ENCODE measurements at places on chromosomes 16 and 17. TPM values are rescaled to one million over a fixed set of nuclear protein-coding genes. Genes with fewer than 3 reads are reported as not detected.

The AGRP gene
- not detected for total RNA-seq

The PRSS22 gene
- total RNA-seq = not detected

The MSLN gene
- total RNA-seq = not detected

The BEAN1 gene
- total RNA-seq = not detected

GRCh38 chr17:27544350-27545131 is 86.4 kb upstream of the LGALS9 start:
- DNase-seq = no peak

- DNase-seq = no peak
Measured at GRCh38 chr17:17702449-17703139, 21.3 kb downstream of the RAI1 start.

DNA sequence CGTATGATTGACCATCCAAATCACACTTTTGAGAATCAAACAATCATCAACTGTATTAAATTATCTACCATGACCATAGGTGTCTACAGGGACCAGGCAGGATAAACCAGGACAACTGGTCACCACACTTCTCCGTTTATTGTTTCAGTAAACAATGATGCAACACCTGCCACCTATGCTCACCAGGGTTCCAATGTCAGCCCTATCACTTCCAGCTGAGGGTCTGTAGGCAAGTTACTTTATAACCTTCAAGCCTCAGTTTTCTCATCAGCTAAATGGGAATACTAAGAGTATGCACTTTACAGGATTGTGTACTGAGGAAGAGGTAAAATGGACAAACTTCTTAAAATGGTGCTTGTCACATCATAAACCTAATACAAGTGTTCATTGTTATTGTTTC is 14.9 kb downstream of the TMEM114 start:
- DNase-seq = no peak

DNA sequence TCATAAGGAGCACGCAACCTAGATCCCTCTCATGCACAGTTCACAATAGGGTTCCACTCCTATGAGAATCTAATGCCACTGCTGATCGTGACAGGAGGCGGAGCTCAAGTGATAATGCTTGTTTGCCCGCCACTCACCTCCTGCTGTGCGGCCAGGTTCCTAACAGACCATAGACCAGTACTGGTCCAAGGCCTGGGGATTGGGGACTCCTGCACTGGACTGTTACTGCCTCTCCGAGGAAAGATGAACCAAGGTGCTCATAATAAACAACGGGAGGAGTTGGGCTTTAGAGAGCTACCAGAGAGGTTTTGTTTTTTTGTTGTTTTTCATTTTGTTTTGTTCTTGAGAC is 58.2 kb downstream of the TK2 start:
- no peak for DNase-seq

DNA sequence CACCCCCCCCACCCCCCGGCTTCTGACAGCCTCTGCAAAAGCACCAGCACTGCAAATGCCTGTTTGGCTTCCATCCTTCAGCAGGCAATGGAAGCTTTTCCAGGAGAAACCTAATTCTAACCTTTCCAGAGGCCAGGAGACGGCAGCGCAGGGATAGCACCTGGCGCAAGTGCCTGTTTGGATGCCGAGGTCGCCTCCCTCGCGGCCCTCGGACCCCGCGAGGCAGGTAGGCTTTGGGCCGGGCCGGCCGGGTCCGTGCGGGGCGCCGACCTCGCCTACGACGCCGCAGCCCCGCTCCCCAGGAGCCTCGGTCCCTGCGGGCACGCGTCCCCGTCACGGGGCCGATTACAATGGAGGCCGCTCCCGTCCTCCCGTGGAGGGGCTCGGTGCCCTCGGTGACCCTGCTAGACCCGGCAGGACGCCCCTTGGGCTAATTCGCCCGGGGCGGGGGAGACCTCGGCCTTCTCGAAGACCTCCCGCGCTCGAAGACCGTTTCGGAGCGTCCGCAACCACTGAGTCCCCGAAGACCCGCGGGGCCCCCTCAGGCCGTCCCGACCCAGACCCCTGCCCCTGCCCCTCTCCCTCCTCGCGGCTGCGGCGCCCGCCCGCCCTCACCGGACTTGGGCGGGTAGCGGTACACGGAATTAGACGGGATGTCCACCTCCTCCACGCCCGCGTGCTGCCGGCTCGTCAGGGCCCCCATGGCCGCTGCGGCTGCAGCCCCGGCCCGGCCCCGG is 587 bp downstream of the RNF157 start:
- no peak for DNase-seq
